ENCODE measurements at places on chromosomes 7 and 10.
A peak's percentile ranks its signal among the peaks of the same experiment; 100 is the strongest.

DNA sequence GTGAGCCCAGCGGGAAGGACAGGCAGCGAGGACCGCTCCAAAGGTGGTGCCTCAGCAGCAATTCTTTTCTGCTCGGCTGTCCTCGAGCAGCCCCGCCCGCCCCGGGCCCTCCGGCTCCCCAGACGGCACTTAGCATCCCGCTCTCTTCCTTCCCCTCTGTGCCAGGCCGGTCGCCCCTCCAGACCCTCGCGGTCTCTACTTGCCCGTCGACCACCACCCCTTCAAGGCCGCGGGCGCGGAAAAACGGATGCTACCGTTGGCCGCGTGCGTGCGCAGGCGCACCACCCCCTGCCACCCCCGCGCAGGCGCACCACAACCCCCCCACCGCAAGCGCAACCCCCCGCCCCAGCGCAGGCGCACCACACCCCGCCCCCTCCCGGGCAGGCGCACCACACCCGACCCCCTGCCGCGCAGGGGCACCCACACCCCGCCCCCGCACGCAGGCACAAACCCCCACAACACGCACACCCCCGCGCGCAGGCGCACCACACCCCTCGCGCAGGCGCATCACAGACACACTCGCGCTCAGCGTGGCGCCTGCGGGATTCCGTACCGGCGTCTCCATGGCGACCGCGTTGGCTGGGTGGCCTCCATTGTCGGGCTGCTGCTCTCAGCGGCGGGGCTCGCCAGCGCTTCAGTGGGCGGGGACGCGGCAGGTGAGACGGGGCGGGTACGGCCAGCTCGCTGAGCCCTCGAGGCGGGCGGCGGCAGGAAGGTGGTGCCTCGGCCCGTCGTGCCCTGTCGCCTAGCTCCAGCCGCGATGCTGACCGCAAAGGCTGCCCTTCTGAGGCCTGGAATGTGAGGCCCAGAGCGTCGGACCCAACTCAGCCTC lies at the start of gene LRRC27:
LRRC27 (plus strand) TSS at position 593 of the 832 bp plus-strand sequence. CDS start 1,332 bp downstream, outside the sequence.
- DNase-seq = peak; percentile 97

DNA sequence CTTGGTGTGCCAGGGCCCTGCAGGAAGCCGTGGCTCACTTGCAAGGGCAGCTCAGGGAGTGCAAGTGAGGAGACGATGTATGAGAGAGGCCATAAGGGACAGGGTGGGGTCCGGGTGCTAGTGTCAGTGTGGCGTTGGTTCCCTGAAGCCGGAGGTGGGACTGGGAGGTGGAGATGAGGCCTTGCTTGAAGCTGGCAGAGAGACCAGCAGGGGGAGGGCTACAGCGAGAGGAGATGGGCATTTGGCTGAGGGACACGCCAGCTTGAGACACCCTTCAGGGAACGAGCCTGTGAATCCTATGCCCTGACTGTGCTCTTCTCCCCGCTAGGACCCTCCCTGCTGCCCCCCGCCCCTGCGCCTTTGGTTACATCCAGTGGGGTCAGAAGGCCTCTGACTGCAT lies 529.1 kb downstream of the TCERG1L start:
- DNase-seq = peak; percentile 32

GRCh38 chr10:124984376-124984775 lies 42.5 kb downstream of the ZRANB1 start:
- DNase-seq = no peak

GRCh38 chr10:58384544-58384998 lies 639 bp upstream of the TFAM start:
- no peak for DNase-seq

DNA sequence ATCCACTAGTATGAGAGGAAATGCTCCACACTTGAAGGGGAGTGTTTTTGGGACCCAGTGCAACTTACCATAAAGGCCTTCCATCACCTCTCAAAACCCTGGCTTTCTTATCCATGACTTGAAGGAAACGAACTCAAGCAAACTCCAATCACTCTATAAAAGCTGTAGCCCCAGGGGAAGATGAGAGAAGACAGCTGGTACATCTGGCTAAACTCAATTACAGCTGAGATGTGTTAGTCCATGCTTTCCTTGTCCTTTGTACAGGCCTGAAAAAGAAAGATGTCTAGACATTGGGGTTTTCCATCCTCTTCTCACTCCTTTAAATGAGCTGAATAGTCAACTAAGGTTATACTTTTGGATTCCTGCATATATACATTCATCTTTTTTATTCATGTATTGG lies 89.5 kb upstream of the ANKRD30A start:
- DNase-seq = no peak

GRCh38 chr7:134108802-134109201 lies 18.3 kb upstream of the LRGUK start:
- DNase-seq = no peak

DNA sequence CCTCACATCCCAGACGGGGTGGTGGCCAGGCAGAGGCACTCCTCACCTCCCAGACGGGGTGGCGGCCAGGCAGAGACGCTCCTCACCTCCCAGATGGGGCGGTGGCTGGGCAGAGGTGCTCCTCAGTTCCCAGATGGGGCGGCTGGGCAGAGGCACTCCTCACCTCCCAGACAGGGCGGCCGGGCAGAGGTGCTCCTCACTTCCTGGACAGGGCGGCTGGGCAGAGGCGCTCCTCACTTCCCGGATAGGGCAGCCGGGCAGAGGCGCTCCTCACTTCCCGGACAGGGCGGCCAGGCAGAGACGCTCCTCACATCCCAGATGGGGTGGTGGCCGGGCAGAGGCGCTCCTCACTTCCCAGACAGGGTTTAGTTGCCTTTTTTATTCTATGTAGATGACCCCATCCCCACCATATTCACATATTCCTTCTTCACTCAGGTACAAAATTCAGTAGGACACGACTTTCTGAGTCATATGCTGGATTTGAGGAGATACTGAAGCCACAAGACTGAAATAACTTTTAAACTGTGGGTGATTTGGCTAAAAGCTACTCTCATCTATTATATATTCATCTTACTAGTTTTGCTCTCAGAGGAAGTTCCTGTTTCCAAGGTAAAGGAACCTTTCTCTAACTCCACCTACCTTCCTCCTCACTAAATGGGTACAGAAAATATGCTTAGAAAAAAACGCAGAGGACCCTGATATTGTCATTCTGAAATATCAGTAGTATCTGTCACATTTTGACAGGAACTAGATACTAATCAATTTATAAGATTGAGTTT lies 54.4 kb downstream of the ENTPD1 start:
- DNase-seq = no peak

DNA sequence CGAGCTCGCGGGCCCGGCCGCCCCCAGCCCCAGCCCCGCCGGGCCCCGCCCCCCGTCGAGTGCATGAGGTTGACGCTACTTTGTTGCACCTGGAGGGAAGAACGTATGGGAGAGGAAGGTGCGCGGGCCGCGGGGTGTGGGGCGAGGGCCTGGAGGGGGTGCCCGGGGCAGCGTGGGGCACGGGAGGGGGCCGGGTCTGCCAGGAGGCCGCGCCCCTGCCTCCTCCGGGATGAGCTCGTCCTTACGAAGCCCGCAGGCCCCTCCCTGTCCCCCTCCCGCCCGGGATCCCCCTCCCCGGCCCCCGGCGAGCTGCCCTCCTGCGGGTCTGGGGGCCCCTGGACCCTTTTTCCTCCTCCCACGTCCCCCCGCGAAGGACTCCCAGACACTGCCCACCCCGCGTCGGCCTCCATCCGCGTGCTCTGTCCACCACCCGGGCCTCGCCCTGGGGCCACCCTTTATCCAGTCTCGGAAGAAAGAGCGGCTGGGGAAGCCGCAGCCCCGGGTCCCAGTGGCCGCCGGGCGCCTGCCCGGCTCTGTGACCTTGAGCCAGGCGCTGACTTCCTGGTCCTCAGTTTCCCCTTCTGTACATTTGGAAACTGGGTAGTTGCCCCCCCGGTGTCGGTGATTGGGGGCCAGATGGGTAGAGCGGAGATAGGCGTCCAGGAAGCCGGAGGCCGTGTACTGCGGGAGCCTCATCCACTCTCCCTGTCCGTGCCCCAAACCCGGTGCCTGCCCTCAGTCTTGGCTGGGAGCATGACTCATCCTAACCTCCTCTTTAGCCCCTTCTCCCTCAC lies 521 bp downstream of the LIMK1 start:
- peak; percentile 40 for DNase-seq

- DNase-seq = no peak
Observed at GRCh38 chr7:157849726-157850125, 512.9 kb downstream of the DNAJB6 start.

- DNase-seq = no peak
Observed at GRCh38 chr10:112122827-112123226, 60.7 kb downstream of the GPAM start.

GRCh38 chr7:121182902-121183301 lies 145.9 kb upstream of the WNT16 start:
- no peak for DNase-seq

- DNase-seq = no peak
Observed at GRCh38 chr10:73962386-73962785, 35.5 kb upstream of the VCL start.

DNA sequence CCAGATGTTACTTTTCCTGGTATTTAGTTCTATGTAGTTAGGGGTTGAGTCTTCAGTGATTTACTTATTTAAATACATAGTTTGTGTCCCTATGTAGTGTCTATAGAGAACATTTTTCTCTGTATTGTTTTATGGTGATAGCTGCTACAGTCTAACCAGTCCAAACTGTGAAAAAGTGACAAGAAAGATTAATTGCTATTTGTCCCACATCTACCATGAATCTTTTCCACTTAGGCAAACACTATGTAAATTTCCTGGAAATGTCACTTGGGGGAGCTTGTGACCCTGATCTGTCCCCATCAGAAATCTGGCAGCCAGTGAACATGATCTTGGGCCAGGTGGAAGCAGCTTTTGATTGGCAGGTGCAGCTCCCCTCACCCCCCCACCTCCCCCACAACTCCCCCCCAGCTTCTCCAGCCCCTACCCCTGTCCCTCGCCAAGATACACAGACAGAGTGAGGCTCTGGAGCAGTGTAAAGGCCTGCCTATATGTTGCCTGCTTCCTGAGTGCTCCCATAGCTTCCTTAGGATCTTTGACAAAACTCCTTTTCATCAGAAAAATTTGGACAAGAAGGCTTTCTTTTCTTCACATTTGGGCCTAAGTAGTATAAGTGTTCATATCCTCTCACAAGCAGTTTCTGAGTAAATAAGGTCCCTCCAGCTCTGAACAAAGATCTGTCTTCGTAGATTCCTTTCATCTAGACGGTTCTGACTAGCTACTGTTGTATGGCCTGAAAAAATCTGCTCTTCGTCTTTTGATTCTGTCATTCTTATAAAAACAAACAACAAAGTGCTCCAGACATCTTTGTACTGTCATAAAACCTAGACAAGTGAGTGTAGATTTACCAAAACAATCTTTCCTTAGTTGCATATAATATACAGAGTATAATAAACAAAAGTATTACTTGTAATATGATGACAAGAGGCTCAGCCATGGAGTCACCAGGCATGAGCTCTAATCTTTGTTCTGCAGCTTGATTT lies 31.5 kb upstream of the SLC13A1 start:
- no peak for DNase-seq

GRCh38 chr7:105014693-105015389 lies 836 bp downstream of the KMT2E start:
- DNase-seq = peak; percentile 74

GRCh38 chr10:110074758-110075671 lies 67.2 kb downstream of the ADD3 start:
- no peak for DNase-seq

- DNase-seq = no peak
Observed at GRCh38 chr7:4692055-4692454, 10.0 kb downstream of the FOXK1 start.

DNA sequence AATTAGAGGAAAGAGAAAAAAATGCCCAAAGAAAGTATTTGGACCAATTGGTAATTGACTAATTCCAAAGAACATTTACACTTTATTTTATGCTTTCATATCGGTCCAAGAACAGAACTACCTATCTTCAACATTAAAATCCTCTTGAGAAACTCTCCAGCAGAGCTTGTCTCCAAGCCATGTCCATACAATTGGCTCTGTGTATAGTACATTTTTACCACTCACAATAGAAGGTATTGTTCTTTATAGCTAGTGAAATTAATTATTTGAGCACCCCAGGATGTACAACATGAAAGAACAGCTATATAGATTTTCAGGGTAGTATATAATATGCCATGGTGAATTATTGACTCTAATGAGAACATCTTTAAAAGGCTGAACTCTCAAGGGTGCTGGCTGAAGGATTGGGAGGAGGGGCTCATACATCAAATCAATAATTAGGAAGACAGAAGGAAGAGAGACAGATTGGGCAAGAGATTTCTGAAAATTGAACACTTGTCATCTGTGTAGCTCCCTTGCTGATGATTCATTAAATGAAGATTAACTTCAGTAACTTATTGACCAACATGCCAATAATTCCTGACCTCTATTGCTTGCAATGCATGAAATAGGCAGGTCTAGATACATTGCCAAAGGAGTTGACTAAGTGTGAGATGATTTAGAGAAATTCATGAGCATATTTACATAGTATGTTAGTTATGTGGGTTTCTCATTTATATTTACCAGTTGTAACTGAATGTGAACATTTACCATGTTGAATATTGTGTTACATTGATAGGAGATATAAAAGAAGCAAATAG lies 249.7 kb downstream of the MTERF1 start:
- no peak for DNase-seq

DNA sequence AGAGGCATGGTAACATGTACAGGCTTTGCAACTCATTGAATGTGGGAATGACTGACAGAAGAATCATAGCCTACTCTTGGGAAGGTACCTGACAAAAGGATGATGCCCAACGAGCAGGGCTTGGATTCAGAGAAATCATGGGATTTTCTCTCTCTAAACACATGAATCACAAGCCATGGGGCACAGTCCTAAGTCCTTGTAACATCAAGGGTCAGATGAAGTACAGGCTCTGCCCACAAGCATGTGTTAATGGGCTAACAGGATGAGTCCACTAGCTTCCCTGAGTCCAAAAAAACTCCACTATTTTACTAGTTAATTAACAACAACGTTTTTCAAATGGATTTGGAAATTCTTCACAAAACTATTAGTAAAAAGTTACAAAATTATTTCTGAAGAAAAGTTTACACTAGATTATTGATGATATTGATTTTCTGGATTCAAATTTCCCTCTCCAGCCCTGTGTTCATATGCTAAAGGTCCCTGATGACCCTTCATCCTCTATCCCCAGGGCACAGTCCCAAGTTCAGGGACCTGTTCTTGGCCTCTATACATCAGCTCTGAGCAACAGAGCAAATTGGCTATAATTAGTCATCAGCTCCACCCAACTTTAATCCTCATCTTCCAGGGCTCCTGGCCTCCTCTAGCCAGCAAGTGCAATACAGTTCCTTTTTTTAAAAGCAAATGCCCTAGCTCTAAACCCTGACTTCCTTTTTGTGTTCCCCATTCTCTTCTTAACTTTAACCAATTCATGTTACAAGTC lies 99.8 kb downstream of the GSAP start:
- DNase-seq = no peak

DNA sequence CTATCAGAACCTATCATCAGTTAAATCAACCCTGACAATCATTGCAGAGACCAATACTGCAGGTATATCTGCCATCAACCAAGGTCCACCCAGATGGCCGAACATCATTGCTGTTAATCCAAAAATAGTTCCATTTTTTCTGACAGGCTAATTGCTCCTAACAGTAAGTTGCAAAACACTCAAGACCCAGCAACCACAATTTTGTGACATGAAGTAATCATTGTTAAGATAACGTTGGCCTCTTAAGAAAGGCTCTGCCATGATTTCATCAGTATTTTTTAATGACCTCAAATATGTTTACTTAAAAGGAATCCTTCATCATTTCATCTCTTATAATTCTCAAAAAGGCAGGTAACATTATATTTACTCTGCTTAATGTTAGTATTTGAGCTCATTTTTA lies 553.4 kb upstream of the POM121L12 start:
- DNase-seq = no peak

Measured in ELF-1 (cell line).